WERI-Rb-1 (cell line): ENCODE measurements at places on chromosomes 12 and 14.

GRCh38 chr12:41497409-41497808 is 309.3 kb downstream of the PDZRN4 start:
- DNase-seq, result no peak

- no peak for DNase-seq
Measured at GRCh38 chr14:61147831-61148549, 133.1 kb downstream of the TMEM30B start.

- DNase-seq, result no peak
Measured at GRCh38 chr14:87309557-87309956, 683.4 kb downstream of the GALC start.

DNA sequence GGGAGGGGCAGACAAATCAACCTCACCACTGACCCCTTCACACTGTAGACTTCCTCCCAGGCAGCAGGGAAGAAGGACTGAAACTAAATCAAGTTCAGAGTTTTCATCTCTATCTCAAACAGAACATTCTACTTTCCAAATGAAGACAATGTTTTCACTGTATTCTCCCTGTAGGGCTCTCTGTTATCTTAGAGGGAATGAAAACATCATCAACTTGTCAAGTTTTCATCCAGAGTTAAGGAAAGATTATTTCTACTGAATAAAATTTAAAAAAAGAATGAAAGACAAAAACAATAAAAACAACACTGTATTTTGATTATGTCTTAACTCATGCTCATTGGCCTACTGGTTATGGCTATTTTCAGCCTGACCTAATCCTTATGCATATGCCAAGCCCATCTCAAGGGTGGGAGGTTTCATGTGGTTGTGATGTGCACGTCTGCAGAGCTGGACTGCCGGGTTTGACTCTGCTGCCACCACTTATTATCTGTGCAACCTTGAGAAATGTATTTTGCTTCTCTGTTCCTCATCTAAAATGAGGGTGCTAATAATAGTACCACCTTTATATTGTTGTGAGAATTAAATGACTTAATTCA is 152.0 kb upstream of the AVPR1A start:
- no peak for DNase-seq
